ENCODE measurements at places on chromosomes 1 and 21.
A peak's percentile ranks its signal among the peaks of the same experiment; 100 is the strongest.

DNA sequence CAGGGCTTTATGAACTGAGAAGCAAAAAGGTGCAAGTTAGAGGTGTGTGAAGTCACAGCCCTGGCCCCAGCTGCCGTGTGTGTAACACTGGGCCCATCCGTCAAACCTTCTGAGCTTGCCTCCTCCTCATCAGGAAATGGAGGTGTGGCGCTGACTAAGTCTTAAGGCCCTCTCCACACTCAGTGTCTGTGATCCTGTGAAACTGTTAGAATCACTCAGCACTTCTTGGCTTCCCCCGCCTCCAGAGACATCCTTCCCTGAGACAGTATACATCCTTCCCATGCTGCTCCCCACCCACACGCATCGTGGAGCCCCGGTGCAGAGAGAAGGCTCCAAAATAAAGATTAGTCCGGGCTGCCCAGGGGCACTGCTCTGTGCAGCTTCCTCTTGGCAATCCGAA lies 33.3 kb downstream of the LRP8 start:
- peaks cover 40% of the 10 kb centered on the region for H3K4me1 ChIP-seq
- H3K27me3 ChIP-seq = no peaks in the 10 kb centered on the region
- peak overlapping the region; percentile 21 for H3K4me3 ChIP-seq
- DNase-seq = peak; percentile 48
- peak overlapping the region; percentile 70 for H3K27ac ChIP-seq

DNA sequence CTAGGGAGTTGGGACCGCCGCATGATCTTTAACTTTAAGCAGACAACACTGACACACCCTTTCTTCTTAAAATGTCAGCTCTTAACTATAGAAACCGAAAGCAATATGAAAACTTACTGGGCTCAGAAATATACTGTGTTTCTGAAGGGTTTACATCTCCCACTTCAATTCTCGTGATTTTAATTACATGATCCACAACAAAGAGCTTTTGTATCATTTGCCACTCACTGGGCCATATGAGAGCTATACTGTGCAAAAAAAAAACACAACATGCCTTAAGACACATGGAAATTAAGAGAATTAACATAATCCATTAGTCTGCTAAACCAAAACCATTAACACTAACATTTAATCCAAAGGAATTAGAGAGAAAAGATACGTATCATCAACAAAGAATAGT lies 35.0 kb upstream of the RAP1GAP start:
- H3K27ac ChIP-seq = peak overlapping the region; percentile 0
- peaks cover 50% of the 10 kb centered on the region for H3K36me3 ChIP-seq
- no peak for DNase-seq
- H3K4me1 ChIP-seq = peaks cover 17% of the 10 kb centered on the region

DNA sequence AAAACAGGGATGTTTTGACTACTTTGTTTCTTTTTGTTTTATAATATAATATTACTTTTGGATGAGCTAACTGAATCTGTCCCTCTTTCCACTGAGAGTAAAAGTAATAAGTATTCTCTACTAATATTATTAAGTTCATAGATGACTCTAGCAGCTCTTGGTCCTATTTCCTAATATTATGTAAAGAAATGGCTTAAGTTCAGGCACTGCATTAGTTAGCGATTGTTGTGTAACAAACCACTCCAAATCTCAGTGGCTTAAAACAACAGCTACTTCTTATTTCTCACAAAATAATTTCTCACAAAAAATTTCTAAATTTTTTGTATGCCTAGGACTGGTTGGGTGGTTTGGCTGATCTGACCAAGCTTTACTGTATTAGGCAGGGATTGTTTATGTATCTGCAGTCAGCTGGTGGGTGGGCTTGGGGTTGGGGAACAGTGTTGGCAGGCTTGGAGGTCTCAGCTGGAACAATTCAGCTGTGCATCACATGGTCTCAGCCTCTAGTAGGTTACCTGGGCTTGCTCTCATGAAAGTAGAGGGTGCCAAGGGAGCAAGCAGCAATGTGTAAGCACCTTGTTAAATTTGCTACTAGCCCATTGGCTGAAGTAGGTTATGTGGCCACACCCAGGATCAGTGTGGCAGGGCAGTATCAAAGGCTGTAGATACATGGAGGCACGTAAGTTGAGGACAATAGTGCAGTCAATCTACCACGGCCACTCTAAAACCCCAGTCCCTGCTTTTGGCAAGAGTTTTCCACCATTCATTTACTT lies 8.8 kb upstream of the CCT8 start:
- no peak for DNase-seq
- H3K4me1 ChIP-seq = peaks cover 27% of the 10 kb centered on the region
- H3K27me3 ChIP-seq = peaks cover 11% of the 10 kb centered on the region
- peaks cover 4% of the 10 kb centered on the region for H3K36me3 ChIP-seq
- H3K4me3 ChIP-seq = no peak overlapping the region

DNA sequence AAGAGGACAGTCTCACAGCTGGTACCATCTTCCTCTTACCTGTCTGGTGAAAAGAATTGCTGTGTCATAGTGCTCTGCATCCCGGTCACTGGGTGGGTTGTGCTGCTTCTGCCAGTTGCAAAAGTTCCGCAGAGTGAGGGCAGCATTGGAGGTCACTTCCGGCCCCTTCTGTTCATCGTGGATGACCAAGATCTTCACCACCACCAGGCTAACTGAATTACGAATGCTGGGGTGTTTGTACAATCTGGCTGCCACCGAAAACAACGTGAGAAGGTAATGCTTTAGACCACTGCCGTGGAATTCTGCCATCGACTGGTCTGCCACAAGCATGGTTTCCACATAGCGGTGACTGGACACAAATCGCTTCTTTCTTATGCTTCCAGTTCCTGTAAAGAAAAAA lies 2.9 kb downstream of the ADAMTS1 start:
- no peak overlapping the region for H3K27ac ChIP-seq
- H3K27me3 ChIP-seq = peaks cover 47% of the 10 kb centered on the region
- H3K4me3 ChIP-seq = peak overlapping the region; percentile 84
- peaks cover 19% of the 10 kb centered on the region for H3K36me3 ChIP-seq

DNA sequence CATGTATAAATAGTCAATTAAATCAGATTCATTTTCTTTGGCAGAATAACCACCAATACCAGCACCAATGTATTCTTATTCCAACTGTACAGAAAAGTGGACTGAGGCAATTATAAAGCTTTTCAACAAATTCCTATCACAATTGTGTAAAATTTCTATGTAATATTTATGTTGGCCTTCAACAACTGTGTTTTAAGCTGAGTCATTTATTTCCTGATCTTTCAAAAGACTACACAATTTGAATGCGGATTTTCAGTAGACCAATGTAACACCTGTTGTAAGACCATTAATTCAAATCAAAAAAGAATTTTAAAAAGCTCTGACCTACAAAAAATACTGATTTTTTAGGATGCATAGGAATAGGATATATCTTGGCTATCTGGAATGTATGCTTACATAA lies 25.5 kb downstream of the GPATCH2 start:
- H3K27ac ChIP-seq = no peak overlapping the region
- H3K27me3 ChIP-seq = no peaks in the 10 kb centered on the region
- DNase-seq = no peak
- H3K36me3 ChIP-seq = peaks cover 6% of the 10 kb centered on the region
- no peak overlapping the region for H3K4me3 ChIP-seq
- H3K4me1 ChIP-seq = no peaks in the 10 kb centered on the region

DNA sequence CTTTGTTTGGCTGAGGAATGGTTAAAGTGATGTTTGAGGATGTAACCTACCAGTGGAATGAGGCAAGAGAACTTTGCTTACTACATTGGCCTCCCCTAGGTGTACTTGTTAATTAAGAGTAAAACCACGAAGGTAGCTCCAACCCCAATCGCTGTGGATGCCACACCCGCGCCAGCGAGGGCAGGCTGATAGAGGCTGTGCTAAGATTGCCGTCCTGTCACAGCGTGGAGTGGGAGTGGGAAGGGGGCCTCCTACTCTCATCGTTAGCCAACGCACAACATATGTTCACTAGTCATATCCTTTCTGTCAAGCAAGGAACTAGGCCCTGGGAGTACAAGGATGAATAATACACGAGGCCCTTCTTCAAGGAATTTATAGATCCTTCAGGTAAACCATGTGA lies 99.6 kb downstream of the RUNX1 start:
- H3K27ac ChIP-seq = no peak overlapping the region
- H3K4me1 ChIP-seq = peaks cover 53% of the 10 kb centered on the region
- DNase-seq = no peak
- no peaks in the 10 kb centered on the region for H3K27me3 ChIP-seq
- H3K36me3 ChIP-seq = peaks cover 26% of the 10 kb centered on the region

All from activated T-helper 1 cell treated with anti-CD3 and anti-CD28 coated beads, Interleukin-12 subunit alpha, Interleukin-12 subunit beta, Interleukin-2, Interleukin-4 antibody, amounts not matched to agents 30 ng/mL and 10 ng/mL and 1 ng/mL, durations not matched to agents 14 hours and 24 hours and 36 hours (primary cell).